ENCODE measurements at places on chromosomes 7 and 10. TPM values are rescaled to one million over a fixed set of nuclear protein-coding genes. Genes with fewer than 3 reads are reported as not detected.

GIMAP1 gene
- 0.44 TPM for total RNA-seq

CCDC3 gene
- 4.3 TPM for total RNA-seq

BMPER gene
- not detected for total RNA-seq

- no peak for ATAC-seq
Measured at GRCh38 chr10:120940299-120940900, 89.2 kb downstream of the WDR11 start.

DNA sequence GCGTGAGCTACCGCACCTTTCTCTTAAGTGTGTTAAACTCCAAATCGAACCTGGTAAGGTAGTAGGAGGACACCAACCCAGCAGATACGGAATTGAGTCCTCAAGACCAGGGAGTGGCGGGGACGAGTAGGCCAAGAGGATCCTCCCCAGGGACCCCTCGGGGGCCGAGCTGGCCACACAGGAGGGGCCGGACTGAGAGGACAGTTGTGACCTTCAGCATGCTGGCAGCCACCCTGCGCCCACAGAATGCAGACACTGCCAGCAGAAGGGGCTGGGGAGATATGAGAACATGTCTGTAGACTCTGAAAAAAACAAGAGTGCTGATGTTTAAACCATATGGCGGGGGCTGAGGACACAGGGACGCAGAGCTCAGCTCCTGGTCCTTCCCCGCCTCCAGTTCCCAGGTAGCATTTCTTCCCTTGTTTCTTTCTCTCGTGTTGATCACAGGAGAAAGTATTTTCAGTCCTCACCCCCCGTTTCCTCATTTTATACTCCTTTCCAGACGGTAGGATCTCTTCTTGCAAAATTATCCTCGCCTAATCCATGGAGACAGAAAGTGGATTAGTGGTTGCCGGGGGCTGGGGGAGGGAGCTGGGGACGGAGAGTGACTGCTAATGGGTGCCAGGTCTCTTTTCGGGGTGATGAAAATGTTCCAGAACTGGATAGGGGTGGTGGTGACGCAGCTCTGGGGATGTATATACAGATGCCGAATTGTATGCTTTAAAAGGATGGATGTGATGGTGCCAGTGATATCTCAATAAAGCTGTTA lies 11.5 kb upstream of the UNCX start:
- ATAC-seq, result no peak

DNA sequence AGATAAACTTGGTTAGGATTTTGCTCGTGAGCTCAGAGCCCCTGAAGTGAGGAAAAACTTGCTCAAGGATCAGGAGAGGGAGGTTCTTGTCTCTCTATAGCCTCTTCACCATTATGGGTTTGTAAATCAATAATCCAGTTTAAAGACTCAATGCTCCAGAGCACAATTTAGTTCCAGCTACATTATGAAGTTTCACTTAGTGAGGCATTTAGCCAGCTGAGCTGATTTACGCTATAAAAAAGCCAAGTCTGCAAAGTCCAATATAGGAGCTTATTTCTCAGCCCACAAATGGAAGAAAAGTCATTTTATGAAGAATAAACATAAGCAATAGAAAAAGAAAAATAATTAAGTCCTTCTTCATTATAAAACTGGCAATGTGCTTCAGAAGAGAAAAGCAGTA lies 130.6 kb downstream of the STRA8 start:
- no peak for ATAC-seq

- ATAC-seq, result peak; percentile 32
Measured at GRCh38 chr7:46554688-46555422, 633.8 kb upstream of the IGFBP3 start.

DNA sequence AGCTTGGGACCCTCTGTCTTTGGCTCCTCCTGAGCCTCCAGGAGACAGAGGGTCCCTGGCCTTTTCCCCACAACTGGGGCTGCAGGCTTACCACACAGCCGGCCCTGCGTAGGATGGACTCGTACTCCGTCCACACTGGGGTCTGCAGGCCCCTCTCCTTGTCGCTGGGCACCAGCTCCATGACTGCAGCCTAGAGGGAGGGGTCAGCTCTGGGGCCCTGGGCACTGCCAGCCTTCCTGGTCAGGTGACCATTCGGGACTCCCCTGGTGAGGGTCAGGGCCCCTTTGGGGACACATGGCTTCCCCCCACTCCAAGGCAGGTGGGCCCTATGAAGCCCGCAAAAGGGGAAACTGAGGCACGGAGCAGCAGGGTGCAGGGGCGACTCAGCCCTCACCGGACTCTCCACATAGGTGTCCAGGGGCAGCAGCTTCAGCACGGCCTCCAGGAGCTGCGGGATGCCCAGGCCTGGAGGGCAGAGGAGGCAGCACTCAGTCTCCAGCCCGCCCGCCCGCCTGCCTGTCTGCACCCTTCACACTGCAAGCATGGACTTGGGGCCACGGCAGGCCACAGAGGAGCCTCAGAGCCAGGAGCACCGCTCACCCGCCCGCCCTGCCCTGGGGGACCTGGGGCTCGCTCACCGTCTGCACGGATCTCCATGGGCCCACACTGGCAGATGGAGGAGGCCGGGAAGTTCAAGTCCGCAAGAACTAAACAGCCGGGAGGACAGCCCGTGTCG lies 1.1 kb downstream of the FUOM start:
- ATAC-seq, result peak; percentile 17
